ENCODE measurements at places on chromosomes 4 and X.

GRCh38 chrX:2867206-2867605 lies 38.5 kb downstream of the GYG2 start:
- DNase-seq = no peak

- no peak for DNase-seq
Measured at GRCh38 chr4:105923497-105924238, 28.4 kb downstream of the NPNT start.

GRCh38 chr4:44679060-44679459 lies 840 bp downstream of the GUF1 start:
- DNase-seq = no peak

DNA sequence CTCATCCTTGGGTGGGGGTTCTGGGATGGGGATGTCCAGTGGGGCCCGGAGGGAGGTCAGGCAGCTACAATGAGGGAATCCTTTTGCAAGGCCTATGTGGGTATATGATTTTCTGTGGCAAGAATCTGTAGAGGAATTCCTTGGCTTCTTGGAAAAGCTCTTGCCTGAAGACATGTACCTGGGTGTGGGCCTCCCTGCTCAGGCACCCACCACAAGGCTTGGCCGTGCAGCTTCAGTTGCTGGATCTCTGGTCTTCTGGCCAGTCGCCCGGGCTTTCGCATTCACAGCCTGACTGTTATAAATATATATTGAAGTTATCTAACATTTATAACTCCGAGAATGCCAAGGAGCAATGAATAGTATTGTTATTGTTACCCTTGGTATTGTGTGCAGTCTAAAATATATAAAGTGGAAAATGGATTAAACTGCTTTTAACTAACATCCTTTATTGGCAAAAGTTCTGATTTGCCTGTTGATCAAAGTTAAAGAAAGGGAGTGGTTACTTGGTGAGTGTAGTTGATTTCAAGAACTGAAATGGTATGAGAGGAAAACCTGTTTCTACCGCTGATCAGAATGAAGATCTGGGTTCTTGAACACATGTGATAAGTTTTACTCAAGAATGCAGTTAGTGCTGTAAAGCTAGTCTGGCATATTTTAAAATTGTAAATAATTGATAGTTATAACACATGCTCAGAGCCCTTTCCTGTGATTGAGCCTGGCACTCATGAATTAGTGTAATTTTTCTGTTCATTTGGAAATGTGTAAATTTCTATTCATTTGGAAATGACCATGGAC lies 36.0 kb downstream of the PTTG2 start:
- DNase-seq = no peak

- DNase-seq = no peak
Measured at GRCh38 chr4:5051278-5052203, at the start of gene STK32B. Gene STK32B (plus strand): TSS chr4:5051480.

DNA sequence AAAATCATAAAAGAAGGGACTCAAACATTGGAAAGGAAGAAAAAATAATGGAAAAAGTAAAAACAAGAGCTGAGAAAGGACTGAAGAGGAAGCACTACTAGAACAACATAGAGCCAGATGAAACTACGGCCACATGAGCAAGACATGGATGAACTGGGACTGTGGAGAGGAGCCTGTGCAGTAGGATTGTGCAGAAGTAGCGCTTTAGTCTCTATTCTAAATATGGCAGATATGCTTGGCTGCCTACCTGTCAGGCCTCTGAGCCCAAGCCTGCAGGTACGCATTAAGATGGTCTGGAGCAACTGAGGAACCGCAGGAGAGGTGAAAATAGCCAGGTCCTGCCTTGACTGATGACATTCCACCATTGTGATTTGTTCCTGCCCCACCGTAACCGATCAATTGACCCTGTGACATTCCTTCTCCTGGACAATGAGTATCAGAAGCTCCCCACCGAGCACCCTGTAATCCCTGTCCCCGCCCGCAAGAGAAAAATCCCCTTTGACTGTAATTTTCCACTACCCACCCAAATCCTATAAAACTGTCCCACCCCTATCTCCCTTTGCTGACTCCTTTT lies 154.3 kb downstream of the CAMK2D start:
- no peak for DNase-seq

DNA sequence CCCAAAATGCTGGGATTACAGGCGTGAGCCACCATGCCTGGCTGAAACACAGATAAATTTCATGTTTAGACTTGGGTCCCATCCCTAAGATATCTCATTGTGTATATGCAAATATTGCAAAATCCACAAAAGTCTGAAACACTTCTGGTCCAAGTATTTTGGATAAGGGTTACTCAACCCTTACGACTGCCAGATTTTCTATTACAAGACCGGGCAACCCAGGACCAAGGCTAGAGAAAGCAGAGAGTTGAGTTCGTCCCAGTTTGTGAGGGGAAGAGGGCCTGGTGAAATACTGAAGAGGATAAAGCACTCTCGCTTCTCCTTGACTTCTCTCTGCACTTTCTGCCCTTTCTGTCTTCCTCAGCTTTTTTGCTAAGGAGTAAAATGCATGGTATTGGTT lies 34.5 kb downstream of the ZFX start:
- DNase-seq = no peak

DNA sequence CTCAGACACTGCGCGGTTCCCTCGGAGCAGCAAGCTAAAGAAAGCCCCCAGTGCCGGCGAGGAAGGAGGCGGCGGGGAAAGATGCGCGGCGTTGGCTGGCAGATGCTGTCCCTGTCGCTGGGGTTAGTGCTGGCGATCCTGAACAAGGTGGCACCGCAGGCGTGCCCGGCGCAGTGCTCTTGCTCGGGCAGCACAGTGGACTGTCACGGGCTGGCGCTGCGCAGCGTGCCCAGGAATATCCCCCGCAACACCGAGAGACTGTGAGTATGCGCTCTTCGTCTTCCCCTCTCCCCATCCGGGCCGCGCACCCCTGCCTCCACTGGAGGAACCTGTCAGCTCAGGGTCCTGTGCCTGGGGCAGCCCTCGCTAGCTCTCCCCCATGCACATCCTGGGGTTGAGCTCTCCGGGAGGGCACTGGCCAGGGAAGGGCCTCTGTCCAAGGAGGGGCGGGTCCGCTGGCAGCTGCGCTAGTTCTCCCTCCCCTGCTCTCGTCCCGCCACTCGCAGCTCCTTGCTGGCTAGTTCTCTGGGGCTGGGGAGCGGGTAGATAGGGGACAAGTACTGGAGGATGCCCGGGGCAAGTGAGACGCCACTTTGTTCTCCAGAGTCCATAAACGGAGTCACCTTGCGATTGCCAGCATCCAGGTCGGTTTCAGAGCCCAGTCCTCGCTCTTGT lies 2.2 kb downstream of the SLIT2 start:
- no peak for DNase-seq

DNA sequence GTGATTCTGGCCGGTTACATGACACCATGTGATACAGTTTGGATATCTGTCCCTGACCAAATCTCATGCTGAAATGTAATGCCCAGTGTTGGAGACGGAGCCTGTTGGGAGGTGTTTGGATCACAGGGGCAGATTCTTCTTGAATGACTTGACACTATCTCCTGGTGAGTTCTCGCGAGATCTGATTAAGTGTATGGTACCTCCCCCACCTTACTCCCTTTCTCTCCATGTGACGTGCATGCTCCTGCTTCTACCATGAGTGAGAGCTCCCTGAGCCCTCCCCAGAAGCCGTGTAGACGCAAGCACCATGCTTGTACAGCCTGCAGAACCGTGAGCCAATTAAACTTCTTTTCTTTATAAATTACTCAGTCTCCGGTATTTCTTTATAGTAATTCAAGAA lies 23.6 kb downstream of the CPE start:
- DNase-seq = no peak

GRCh38 chr4:139921429-139922184 lies 232.4 kb downstream of the MAML3 start:
- no peak for DNase-seq

- DNase-seq = no peak
Measured at GRCh38 chr4:24473309-24473721, 111.0 kb downstream of the DHX15 start.

DNA sequence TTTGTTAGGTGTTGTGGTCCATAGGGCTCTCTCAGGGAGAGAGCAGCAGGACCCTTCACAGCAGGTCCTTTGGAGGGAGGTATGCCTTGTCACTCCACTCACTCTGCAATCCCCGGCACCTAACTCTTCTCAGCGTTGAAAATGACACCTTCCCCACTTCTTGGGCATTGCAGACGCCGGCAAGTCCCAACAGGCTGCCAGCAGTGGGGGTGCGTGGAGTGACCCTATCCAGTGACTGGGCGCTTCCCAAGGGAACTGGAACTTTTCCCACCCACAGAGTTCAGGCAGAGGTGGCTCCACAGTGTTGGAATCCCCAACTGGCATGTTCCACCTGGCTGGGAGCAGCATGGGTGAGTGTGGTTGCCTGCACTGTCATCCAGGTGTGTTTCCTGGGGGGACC lies 705.1 kb upstream of the FRG1 start:
- no peak for DNase-seq

DNA sequence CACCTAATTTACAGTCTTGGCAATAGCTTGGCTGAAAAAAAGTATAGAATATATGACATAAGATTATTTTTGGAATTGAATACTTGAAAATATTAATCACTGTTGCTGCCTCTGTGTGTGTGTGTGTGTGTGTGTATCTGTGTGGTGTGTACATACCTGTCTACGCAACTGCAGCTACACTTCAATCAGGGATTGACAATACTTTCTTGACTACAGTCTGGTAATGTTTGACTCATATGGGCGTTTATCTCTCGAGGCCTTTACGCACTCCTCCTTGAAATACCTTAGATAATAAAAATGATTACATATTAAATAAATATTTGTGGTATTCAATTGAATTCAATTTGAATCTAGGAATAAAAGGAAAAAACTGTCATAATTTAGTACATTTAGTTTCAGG lies 565.2 kb downstream of the PCDH18 start:
- DNase-seq = no peak
